ENCODE measurements at places on chromosomes 5 and 9. TPM values are rescaled to one million over a fixed set of nuclear protein-coding genes. Genes with fewer than 3 reads are reported as not detected.

DNA sequence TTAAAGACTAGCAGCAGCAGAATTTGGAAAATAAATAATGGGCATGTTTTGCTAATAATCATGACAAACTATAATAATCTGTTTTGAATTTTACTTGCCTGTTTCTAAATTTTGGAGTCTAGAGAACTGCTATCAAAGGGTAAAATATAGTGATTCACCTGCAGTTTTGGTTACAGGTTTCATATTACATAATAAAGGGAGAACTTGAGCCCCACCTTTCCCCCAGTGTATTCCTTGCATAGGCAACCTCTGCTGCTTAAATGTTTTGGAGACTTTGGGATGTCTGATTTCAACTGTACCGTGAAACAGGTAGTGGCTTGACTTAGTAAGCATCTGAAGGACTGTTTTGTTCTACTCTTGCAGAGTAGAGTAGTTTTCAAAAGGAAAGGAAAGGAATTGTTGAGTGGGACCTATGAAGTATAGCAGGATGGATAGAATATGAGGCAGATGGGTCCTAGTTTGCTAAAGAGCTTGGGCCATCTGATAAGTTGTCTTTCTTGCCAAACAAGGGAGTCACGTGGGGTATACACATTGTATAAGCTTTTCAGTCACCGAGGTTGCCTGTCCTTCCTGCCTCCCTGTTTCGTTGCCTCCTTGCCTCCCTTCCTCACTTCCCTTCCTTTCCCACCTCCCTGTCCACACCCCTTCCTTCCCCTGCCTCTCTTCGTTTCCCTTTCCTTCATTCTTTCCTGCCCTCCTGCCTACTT, 19.1 kb downstream of the CREBRF start:
- no peaks in the 10 kb centered on the region for H3K36me3 ChIP-seq
- H3K27ac ChIP-seq = no peak overlapping the region
- H3K4me1 ChIP-seq = peaks cover 22% of the 10 kb centered on the region

- H3K4me3 ChIP-seq = no peak overlapping the region
- no peak for DNase-seq
- peaks cover 10% of the 10 kb centered on the region for H3K36me3 ChIP-seq
- H3K4me1 ChIP-seq = peaks cover 2% of the 10 kb centered on the region
- H3K27me3 ChIP-seq = peaks cover 21% of the 10 kb centered on the region
Observed at GRCh38 chr5:86613455-86613854, 4.3 kb upstream of the COX7C start.

GRCh38 chr5:179418972-179419371, 73.7 kb upstream of the ADAMTS2 start:
- no peak overlapping the region for H3K27ac ChIP-seq
- H3K27me3 ChIP-seq = peaks cover 44% of the 10 kb centered on the region
- H3K36me3 ChIP-seq = no peaks in the 10 kb centered on the region
- no peak for DNase-seq
- H3K4me3 ChIP-seq = no peak overlapping the region

FGF10 gene
- not detected for total RNA-seq

ACOT12 gene
- not detected for total RNA-seq

DNA sequence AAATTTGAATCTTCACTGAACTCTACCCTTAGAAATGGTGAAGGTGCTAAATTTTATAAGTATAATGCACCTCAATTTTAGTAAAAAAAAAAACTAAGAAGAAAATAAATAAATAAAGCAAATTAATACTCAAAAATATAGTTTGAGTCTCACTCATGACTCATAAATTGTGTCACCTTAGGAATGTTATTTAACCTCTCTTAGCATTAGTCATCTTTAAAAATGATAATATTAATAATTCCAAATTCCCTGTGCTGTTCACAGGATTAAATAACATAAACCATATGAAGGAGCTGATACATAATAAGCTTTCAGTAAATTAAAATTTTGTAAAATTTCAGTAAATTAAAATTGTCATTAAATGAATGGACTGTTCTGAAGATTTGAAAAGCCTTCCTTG, 339.8 kb upstream of the RGMB start:
- no peaks in the 10 kb centered on the region for H3K36me3 ChIP-seq
- no peak for DNase-seq

Measured in naive thymus-derived CD8-positive, alpha-beta T cell (primary cell).